ENCODE measurements at places on chromosomes 4 and X. TPM values are rescaled to one million over a fixed set of nuclear protein-coding genes. Genes with fewer than 3 reads are reported as not detected.

NEIL3 gene
- 0.71 TPM for total RNA-seq

MAGEA1 gene
- not detected for total RNA-seq

UGT2B10 gene
- not detected for total RNA-seq

FGB gene
- not detected for total RNA-seq

HTR2C gene
- total RNA-seq, result not detected

AMTN gene
- total RNA-seq, result 0.26 TPM

GRID2 gene
- total RNA-seq, result not detected

HPSE gene
- total RNA-seq, result 12.5 TPM

SHOX gene
- total RNA-seq, result not detected

PWWP3B gene
- total RNA-seq, result 0.32 TPM

PCDH7 gene
- total RNA-seq, result 56.1 TPM

NEUROG2 gene
- not detected for total RNA-seq

ADH7 gene
- total RNA-seq, result not detected

FGF13 gene
- 0.30 TPM for total RNA-seq

SHROOM2 gene
- 8.6 TPM for total RNA-seq

AWAT2 gene
- total RNA-seq, result 0.88 TPM

PF4V1 gene
- not detected for total RNA-seq

DCHS2 gene
- 0.27 TPM for total RNA-seq

UCP1 gene
- total RNA-seq, result not detected

UGT2B11 gene
- total RNA-seq, result 0.47 TPM

CLDN22 gene
- total RNA-seq, result not detected

TMEM35A gene
- total RNA-seq, result 0.10 TPM

TBX22 gene
- not detected for total RNA-seq

PRKG2 gene
- 1.2 TPM for total RNA-seq

DIPK2B gene
- 8.6 TPM for total RNA-seq

CFAP47 gene
- not detected for total RNA-seq

CCDC120 gene
- 51.9 TPM for total RNA-seq

CABS1 gene
- total RNA-seq, result not detected

SLIT2 gene
- total RNA-seq, result 3.7 TPM

IL13RA1 gene
- 14.6 TPM for total RNA-seq

DUSP21 gene
- not detected for total RNA-seq

FMR1 gene
- total RNA-seq, result 24.7 TPM

LRAT gene
- 0.16 TPM for total RNA-seq

MAGEA8 gene
- not detected for total RNA-seq

Data from lower leg skin (tissue), 4 donors.